ENCODE measurements at places on chromosomes 13 and 19.
A peak's percentile ranks its signal among the peaks of the same experiment; 100 is the strongest.

- no peak for DNase-seq
These were observed 1.0 kb upstream of the TM6SF2 start for GRCh38 chr19:19274146-19274545.

DNA sequence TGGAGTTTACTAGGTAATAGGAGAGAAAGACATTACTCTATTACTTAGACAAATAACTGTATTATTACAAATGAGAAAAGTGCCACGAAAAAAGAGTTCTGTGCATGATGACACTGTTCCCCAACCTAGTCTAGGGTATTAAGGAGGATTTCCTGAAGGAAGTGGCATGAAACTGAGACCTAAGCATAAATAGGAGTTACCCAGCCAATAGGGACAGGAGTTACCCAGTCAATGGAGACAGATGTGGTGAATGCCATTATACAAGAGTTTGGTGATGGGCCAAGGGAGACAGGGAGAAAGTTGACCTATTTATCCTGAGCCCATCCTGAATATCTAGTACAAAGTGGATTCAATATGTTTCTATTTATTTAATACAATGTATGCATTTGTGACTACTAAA, 65.4 kb downstream of the KL start:
- DNase-seq: no peak

GRCh38 chr13:82713687-82714405, 1168.4 kb downstream of the SLITRK1 start:
- no peak for DNase-seq

- no peak for DNase-seq
These were observed 128.3 kb downstream of the KLF5 start for GRCh38 chr13:73187106-73187505.

DNA sequence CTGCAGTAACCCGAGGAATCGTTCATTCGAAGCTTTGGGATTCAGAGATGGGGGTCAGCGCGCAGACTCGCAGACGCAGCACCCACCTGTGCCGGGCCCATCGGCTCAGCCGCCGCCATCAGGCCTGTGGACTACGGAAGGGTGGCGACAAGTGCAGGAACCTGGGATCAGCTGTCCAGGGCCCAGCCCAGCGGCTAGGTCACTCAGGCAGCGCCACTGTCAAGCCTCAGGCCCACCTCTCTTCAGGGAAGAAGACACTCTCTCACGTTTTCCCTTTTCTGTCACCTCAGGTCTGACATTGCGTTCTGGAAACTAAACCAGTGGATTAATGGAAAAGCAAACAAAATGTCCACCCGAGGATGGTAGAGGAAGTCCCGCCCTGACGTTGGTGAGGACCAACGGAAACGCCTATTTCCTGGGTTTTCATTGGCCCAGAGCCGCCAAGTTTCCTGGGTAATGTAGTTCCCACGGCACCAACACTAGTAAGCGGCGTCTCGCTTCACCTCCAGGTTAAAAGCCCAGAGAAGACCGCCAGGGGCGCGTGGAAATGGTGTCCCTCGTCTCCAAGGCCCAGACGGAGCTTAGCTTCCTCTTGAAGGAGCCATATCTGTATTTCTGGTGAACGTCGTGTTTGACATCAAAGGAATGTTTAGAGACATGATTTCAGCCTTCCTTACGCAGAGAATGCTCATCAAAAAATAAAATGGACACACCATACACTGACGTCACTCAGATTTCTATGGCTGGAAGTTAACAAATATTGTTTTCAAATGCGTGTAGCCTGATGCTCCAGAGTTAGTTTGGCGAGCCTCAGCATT, at the start of gene ZNF772:
Gene ZNF772, minus strand, starts transcription at position 376 of the 818 bp plus-strand sequence. Its CDS starts 257 bp downstream, at position 119.
- peak; percentile 85 for DNase-seq

DNA sequence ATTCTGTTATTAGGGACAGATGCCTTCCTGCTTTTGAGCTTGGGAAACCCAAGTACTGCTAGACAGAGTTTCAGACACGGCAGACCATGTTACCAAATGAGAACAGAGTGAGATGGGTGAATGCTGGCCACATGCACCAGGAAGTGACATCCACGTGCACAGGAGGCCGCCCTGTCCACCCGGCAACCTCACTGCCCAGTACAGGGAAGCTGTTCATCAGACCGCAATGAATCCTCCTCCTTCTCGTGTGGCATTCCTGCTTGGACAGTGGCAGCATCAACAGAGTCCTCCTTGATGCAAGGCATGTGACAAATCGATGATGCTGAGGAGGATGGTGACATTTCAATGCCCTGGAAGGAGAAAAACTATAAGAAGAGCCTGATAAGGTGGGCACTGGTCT, 191.0 kb upstream of the SOX1 start:
- DNase-seq: no peak

DNA sequence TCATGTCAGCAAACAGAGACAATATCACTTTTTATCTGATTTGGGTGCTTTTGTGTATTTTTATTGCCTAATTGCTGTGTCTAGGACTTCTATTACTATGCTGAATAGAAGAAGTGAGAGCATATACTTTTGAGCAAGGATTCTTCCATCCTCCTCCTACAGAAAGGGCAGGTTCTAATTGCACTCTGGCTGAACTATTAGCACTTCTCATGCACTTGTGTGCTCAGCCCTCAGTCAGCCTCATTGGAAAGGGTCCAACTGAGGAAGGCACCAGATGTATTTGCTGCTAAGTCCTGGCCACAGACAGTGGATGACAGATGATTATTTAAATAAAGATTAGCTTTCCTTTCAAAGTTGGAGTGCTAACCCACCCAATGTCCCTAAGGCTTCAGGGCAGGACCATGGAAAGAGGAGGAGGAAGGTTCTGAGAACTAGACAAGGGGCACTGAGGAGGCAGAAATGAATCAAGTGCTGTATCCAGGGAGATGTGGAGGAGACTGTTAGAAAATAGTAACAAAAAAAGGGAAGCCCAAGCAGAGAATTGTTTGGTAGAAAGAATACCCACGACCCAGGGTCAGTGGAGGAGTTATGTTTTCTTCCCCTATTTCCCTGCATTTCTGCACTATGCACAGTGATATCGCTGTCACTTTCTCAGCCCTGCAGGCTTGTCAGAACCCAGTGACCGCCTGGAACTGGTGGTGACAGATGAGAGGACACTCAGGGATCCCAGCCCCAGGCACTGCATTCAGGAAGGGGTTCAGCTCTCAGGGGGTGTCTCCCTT, 8.0 kb downstream of the LILRB4 start:
- DNase-seq: no peak

DNA sequence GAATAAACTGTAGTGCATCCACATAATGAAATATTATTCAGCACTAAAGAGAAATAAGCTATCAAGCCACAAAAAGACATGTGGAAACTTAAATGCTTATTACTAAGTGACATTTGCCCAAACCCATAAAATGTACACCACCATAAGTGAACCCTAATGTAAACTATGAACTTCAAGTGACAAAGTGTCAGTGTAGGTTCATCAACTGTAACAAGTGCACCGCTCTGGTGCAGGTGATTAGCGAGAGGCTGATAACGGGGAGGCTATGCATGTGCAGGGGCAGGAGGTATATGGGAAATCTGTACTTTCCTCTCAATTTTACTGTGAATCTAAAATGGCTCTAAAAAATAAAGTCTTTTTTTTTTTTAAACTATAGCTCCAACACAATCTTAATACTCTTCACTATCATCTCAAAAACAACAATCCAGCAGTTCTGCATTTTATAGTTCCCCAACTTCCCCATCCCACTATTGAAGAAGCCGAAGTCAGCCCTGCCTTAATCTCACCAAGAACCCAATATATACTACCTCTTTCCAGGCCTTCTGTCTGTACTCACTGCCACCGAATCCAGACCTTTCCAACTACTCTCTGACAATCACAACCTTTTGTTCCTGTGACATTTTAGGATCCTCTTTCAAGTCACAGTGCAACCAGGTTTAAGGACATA, 22.6 kb downstream of the ELF1 start:
- no peak for DNase-seq

DNA sequence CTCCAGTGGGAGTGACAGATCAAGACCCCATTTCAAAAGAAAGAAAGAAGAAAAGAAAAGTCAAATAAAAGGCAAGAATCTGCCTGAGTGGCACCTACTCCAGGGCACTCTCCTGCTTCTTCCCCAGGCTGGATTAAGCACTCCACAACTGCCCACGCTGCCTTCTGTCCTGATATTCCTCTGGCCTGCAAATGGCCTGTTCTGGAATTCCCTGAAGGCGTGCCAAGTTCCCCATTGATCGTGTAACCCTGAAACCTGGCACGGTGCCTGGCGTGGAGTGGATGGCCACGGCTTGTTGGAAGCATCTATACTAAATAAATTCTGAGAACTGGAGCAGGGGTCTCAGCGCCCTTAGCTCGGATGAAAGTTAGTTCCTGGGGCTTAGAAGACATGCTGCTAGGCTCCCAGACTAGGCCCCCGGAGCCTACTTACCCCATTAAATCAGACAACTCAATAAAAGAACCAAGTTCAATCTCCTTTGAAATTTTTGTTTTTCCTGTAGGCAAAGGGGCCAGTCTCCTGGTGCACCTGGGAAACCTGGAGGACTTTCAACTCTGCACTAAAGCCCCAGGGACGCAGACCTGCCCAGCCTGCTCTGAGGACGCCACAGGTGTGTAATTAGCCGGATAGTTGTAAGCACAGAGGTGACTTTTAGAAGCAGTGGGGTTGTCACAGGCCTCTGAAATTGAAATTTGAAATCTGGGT, 21.9 kb downstream of the ANKRD27 start:
- no peak for DNase-seq

DNA sequence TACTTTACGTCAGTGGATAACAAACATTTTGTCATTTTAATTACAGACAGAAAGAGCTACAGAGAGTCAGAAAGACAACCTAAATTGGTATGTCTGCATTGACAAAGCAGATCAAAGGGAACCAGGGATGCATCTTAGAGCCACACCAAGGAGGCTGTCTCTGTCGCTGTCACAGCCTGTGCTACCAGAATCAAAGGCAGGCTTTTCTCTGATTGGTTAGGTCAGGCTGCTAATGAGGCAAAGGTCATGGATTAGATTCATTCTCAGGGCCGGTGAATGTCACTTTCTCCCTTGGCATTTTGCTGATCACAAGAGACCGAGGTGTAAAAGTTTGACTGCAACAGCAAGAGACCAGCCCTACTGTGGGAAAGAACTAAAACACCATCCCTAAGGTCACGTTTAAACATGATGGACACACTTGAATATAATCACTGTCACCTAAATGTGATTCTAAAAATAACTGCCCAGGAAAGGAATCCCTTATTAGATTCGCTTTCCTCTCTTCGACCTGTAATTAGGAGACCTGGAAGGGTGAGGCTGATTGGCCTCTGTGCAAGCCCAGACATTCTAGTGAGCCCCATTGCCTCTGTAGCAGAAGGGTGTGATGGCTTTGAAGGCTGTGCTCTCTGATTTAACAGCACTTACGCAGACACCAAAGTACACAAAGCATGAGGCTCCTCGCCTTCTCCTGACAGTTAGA, 314.4 kb upstream of the NBEA start:
- DNase-seq: no peak

DNA sequence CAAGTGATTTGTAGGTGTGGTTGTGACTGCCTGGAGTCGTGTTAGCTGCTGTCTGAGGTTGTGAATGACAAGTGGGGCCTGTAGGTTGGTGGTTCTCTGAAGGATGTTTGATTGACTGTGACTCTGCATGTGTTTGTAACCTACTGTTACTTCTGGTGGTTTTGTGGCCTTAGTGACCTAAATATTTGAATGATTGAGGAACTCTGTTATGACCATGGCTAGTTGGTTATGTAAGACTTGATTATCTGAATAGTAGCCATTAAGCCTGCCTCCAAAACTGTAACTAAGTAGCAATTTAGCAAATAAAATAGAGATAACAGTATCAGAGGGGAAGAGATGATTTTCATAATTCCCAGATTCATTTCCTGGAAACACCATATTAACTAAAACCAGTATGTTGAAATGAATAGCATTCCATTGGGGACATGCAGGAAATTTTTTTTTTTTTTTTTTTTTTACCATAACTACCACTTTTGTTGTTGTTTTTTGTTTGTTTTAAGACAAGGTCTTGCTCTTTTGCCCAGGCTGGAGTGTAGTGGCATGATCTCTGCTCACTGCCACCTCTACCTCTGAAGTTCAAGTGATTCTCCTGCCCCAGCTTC, 865 bp downstream of the ZNF382 start:
- DNase-seq: no peak

DNA sequence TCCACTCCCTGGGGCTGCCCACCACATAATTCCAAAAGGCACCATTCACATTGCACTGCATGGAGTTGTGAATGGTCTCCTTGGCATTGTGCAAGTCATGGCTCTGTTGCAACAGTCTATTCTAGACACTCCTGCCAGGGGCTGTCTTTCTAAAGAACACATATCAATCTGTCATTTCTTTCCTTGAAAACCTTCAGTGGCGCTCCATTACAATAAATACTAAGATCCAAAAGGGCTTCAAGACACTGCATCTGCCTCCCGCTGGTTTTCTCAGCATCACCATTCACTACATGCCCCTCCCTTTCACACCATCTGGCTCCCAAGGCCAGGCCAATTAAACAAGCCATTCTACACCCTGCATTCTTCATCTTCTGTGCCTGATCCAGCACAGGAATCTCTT, 32.2 kb upstream of the TM9SF2 start:
- no peak for DNase-seq

DNA sequence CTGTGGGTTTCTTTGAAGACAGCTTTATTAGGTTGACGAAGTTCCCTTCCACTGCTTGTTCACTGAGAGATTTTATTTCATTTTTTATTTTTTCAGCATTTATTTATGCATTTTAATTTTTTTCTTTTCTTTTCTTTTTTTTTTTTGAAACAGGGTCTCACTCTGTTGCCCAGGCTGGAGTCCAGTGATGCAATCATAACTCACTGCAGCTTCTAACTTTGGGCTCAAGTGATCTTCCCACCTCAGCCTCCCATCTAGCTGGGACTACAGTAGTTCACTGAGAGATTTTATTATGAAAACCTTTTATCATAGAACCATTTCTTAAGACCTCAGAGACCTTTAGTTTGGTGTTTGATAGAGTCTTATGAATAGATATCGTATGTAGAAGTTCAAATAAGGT, 10.3 kb upstream of the ZNF177 start:
- DNase-seq: no peak

DNA sequence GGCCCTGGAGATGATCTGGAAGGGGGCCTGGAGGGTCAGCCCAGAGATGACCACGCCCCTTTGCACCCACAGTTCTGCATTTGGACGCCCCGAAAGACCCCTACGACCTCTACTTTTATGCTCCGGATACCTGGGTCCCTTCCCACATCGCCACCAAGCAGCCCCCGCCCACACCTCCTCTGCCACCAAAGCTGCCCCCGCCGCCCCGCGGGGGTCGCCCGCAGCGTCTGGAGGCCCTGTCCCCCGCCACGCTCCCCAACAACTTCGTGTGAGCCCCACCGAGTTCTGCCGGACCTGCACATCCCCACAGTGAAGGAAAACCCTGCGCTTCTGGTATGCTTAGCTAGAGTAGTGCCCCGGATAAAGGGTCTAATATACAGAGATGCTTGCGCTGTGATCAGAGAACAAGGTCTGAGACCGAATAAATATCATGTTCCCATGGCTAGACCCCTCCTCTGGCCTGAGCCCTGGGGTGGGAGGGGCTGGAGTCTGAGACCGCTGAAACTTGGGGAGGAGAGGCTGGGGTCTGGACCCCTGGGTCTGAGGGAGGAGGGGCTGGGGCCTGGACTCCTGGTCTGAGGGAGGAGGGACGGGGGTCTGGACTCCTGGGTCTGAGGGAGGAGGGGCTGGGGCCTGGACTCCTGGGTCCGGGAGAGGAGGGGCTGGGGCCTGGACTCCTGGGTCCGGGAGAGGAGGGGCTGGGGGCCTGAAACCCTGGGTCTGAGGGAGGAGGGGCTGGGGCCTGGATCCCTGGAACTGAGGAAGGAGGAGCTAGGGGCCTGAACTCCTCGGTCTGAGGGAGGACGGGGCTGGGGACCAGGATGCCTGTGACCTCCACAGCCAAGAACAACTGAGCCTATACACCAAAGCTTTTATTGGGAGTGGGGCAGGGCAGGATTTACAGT, 3.6 kb downstream of the GFY start:
- no peak for DNase-seq

Measured in activated gamma-delta T cell treated with Interleukin-2 at 50 U/mL for 16 hours (primary cell).